ENCODE measurements at places on chromosomes 3 and 15. TPM values are rescaled to one million over a fixed set of nuclear protein-coding genes. Genes with fewer than 3 reads are reported as not detected.

Gene OSTN
- total RNA-seq = not detected

GRCh38 chr3:48619541-48620524 is 1.7 kb downstream of the TMEM89 start:
- DNase-seq = no peak

DNA sequence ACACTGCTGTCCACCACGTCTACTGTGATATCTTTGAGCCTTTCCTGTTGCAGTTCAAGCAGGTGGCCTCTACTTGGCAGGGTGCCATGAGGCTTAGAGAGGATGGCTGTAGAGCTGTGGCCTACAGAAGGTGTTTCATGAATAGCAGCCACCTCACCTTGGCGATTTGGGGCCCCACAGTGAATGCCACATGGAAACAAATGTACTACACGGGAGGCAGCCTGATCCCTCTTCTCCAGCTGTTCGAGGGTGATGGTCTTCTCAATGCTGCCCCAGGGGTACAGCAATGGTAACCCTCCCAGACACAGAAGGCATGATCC is 70.7 kb downstream of the FAM43A start:
- no peak for DNase-seq

DNA sequence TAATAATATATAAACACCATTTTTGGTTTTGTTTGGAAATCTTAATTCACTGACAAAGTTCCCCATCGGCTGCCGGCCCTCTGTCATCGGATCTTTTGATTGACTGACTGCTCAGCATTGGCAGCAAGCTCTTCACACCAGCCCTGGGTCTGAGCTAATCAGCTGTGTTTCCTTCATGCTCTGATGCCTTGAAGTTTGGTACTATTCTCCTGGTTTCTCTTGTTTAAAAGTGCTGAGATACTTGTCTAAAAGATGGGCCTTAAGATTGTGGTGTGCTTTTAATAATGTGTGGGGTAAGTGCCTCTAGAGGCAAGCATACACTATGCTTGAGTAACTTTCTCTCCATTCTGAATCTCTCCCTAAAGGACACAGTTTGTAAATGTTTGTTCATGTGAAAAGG is 415.5 kb upstream of the TPRG1 start:
- DNase-seq = peak; percentile 62

- no peak for DNase-seq
Observed at GRCh38 chr3:94500146-94500545, 437.3 kb downstream of the NSUN3 start.

Gene TNFSF10
- total RNA-seq = 6.8 TPM

Gene GCSAM
- total RNA-seq = 247 TPM

GRCh38 chr15:42273900-42274701 is 868 bp upstream of the TMEM87A start:
- peak; percentile 72 for DNase-seq

DNA sequence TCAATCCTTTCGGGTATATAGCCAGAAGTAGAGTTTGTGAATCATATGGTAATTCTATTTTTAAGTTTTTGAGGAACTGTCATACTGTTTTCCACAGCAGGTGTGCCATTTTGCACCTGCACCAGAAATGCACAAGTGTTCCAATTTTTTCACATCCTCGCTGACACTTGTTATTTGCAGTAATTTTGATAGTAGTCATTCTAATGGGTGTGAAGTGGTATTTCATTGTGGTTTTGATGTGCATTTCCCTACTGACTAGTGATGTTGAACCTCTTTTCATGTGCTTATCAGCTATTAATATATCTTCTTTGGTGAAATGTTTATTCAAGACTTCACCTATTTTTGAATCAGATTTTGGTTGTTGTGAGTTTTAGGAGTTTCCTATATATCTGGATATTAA is 29.1 kb downstream of the GRM2 start:
- no peak for DNase-seq

GRCh38 chr15:99102332-99103235 is 2.3 kb upstream of the SYNM start:
- DNase-seq = no peak

- DNase-seq = no peak
Observed at GRCh38 chr15:39854161-39854560, 65.9 kb downstream of the GPR176 start.

Gene TTLL13
- 0.77 TPM for total RNA-seq

DNA sequence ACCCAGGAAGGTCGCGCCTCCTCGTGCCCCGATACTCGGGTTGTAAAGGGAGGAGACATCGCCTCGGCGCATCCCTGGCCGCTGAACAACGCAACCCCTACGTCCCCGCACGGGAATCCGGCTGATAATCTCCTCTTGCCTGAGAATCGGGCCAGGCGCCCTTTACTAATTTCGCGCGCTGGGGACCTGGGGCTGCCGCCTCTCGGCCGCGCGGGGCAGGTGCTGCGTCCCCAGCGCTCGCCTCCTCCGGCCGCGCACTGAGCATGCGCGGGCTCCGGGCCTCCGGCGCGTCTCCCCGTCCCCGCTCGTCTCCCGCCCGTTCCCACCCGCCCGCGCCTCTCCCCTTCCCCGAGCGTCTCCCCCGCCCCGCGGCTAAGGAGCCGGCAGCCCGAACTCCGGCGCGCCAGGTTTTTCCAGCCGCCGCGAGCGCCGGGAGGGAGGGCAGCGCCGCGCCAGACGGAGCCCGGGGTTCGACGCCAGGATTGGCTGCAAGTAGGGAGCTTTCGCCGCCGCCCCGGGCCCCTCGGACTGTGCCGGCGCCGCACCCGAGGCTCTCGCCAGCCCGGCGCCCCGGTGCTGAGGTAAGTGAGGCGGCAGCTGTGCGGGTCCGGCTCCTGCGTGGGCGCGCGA is at the start of gene CNTN4:
Gene CNTN4 (plus strand): TSS at position 469 of the 630 bp plus-strand sequence.
- DNase-seq = no peak

- no peak for DNase-seq
Observed at GRCh38 chr3:4078903-4079302, 224.3 kb upstream of the SETMAR start.

Gene ILDR1
- 2.6 TPM for total RNA-seq

Gene BRK1
- 102 TPM for total RNA-seq

Gene ITPR1
- total RNA-seq = 133 TPM

- DNase-seq = no peak
Observed at GRCh38 chr3:15496341-15496664, 25.2 kb downstream of the COLQ start.

DNA sequence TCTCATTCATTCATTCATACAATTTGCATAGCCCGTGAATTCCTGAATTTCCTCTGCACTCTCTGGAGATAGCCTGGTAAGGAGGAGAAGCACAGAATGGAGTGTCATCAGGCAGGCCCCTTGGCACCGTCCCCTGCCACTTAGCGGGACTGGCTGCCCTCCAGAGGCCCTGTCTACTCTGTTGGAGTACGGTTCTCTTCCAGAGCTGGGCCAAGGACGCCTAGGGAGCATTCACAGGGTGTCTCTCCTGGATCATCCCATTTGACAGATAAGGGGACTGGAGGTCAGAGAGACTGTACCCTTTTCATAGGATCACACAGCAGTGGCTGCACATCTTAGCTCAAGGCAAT is 48.0 kb downstream of the PTH1R start:
- no peak for DNase-seq

DNA sequence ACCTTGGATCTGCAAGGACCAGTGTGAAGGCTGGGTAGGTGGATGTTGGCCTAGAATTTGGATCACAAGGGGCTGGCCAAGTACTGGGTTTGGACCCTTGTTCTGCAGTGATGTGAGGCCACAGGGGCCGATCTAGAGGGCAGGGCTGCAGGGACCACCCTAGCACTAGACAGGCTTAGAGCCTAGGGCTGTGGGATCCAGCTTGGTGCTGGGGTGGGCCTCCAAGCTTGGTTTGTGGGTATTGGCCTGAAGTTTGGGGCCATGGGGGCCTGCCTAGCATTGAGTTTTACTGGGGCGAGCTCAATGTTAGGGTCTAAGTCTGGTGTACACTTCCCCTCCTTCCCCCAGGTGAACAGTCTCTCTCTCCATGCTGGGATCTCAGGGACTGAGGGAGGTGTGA is 36.5 kb downstream of the UBE3A start:
- no peak for DNase-seq

DNA sequence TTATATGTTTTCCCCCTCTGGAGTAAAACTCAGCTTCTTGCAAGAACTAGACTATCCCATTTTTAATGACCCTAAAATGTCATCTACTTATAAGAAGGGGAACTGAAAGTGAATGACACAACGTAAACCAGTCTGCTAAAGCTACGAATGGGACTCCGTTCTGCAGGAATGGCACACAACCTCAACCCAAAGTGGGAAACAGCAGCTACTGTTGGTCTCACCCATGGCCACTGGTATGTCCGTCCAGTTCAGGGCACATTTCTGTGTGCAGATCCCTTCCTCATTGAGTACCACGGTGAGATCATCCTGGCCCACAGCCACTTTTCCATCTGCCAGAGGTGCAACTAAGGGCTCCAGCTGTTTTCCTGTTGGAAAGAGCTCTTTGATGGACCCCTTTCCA is 23.8 kb downstream of the VPS39 start:
- DNase-seq = no peak

Gene GPR87
- total RNA-seq = not detected

DNA sequence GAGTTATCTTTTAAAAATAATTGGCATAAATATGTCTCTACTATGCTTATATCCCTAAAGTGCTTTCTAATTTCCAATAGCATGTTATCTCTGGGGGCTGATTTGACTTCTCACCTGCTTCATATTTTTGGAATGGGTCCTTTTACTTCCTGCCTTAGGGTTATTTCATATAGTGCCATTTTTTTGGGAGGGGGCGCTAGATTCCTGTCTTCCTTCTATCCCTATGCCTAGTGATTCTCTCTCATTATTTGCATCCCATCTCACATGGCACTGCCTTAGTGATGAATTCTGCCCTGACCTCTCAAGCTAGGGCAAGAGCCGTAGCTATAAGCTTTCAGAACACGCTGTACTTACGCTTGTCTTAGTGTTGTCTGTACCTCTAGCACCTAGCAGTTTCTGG is 150.3 kb upstream of the SLITRK3 start:
- no peak for DNase-seq

Gene SNUPN
- total RNA-seq = 69.4 TPM

DNA sequence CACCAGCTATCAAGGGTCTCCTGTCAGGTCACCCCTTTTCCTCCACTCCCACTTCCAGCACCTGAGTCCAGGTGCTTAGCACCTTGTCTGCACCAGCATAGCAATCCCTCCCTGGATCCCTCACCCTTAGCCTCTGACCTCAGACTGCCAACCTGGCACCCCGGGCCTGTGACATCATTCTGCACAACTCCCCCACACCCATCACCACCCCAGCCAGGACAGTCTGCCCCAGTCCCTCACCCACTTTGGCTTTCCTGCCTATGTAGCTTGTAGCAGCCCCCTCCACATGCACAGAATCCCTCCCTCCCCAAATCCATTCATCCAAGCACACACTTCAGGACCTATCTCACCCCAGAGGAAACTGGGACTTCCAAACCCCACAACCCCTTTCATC is 819 bp upstream of the PLXNB1 start:
- no peak for DNase-seq

DNA sequence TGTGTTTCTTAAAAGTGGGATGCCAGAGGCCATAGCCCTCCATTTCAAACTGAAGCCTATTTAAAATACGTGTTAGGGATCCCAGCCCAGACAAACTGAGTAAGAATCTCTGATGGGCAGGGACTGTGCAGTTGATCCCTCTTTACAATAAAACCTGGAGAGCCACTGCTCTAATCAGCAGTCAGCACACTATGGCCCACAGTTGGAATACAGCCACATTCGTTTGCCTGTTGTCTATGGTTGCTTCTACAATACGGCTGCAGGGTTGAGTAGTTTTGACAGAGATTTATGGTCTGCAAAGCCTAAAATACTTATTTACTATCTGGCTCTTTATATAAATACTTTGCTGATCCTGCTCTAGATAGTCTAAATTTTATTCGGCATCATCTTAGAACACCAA is 32.4 kb downstream of the TJP1 start:
- no peak for DNase-seq

Gene SMAD6
- 14.6 TPM for total RNA-seq

GRCh38 chr15:84810073-84810840 is 6.9 kb upstream of the ALPK3 start:
- DNase-seq = no peak

DNA sequence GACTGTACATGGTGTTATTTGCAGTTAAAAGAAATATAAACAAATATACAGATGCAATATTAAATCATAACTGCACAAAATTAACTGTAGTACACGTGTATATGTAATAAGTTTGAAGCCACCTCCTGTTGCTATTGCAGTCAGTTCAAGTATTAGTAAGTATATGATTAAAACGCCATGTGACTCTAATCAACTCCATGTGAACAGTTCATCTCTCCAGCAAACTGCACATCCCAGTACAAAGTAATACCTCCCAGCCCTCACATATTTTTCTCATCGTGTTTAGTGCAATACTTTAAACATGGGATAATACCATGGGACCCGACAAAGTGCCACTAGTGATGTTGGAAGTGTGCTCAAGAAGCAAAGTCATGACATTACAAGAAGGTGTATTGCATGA is 34.6 kb downstream of the PDCD10 start:
- no peak for DNase-seq

- no peak for DNase-seq
Observed at GRCh38 chr3:99482191-99482590, 156.2 kb upstream of the COL8A1 start.

- DNase-seq = no peak
Observed at GRCh38 chr3:62159056-62159708, 214.2 kb downstream of the FEZF2 start.

GRCh38 chr3:125280668-125281361 is 68.3 kb upstream of the SLC12A8 start:
- no peak for DNase-seq
